ENCODE measurements at places on chromosomes 16 and 17.
A peak's percentile ranks its signal among the peaks of the same experiment; 100 is the strongest.

- DNase-seq = no peak
These were observed 239.4 kb downstream of the MRTFB start for GRCh38 chr16:14310519-14310991.

GRCh38 chr17:63452046-63452961 lies 6.2 kb upstream of the CYB561 start:
- DNase-seq = no peak

- no peak for DNase-seq
These were observed 818.6 kb downstream of the KCNJ2 start for GRCh38 chr17:70987867-70988340.

DNA sequence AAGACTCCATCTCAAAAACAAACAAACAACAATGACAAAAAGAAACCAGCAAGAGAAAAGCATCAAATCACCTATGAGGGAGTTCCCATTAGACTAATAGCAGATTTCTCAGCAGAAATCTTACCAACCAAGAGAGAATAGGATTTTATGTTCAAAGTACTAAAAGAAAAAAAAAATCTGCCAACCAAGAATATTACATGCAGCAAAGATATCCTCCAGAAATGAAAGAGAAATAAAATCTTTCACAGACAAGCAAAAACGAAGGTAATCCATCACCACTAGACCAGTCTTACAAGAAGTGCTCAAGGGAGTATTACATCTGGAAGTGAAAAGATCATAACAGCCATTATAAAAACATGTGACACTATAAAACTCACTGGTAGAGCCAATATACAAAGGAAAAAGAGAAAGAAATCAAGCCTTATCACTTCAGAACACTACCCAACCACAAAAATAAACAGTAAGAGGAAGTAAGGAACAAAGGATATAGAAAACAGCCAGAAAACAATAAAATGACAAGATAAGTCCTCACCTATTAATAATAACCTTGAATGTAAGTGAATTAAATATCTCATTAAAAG lies 66.3 kb downstream of the STX8 start:
- no peak for DNase-seq

GRCh38 chr16:85457366-85457765 lies 155.8 kb upstream of the GSE1 start:
- no peak for DNase-seq

DNA sequence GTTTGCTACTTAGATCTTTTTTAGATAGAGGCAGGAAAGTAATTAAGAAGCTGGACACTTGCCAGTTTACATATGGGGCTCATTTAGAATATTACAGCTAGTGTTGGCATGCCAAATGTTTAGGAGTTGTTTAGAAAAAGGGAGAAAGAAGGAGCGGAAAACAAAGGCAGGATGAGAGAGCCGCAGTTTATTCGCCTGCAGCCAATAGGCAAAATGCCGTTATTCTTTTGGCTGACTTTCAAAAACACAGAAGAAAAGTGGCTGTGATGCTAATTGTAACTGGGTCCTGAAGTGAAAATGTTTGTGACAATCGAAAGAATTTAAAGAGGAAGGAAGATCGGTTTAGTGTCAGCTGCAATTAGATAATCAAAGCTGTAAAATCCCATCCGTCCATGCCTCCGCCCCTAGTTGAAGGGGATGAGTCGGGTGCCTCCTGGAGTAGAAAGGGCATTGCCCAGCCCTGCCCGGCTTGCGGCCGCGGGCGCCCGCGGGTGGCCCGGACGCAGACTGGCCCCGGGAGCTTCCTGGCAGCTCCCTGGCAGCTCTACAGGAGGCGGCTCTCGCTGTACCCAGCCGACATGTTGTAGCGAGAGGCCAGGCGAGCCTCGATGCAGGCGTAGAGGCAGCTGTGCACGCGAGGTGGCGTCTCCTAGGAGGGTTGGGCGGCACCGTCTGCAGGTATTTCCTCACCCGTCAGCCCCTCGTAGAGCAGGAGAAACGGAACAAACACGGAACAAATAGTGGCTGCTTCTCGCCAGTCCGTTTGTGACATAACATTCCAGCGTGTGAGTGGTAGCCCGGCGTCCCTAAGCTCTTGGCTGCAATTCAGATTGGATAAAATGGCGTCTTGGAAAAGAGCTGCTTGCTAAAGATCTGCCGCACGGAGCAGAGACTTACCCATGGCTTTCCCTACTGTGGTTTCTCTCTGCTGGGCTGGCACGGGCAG lies 82.2 kb downstream of the TNRC6C start:
- DNase-seq = peak; percentile 26

DNA sequence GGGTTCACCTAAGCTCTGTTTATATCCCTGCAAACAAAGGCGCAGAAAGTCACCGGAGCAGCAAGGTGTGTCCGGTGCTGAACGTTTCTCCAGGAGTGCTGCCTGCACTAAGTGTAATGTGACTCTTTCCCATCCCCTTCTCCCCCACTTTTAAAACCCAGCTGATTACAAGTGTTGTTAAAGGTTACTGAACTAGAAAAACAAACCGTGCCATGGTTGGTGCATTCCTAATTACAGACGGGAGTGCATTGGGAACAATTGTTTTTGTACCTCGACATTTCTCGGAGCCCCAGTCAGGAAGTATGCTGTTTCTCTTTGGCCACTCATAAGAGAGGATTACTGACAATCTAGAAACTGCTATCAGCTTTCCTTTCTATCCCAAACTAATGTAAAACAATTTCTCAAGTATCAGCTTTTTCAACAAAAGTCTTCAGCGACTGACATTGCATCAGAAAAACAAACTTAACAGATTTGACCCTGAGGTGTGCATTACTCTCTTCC lies 441.0 kb upstream of the SALL1 start:
- no peak for DNase-seq

- DNase-seq = no peak
These were observed 60.7 kb upstream of the TBX2 start for GRCh38 chr17:61338874-61339478.

GRCh38 chr17:64006361-64007088 lies 8.4 kb downstream of the PRR29 start:
- no peak for DNase-seq

- DNase-seq = no peak
These were observed 625.1 kb downstream of the HS3ST4 start for GRCh38 chr16:26316683-26317464.

GRCh38 chr17:73503560-73503959 lies 140.7 kb downstream of the SDK2 start:
- DNase-seq = no peak

Data from CD4-positive, alpha-beta T cell treated with Interleukin-10 for 1 hour (primary cell).